ENCODE measurements at places on chromosomes 5 and 9.

DNA sequence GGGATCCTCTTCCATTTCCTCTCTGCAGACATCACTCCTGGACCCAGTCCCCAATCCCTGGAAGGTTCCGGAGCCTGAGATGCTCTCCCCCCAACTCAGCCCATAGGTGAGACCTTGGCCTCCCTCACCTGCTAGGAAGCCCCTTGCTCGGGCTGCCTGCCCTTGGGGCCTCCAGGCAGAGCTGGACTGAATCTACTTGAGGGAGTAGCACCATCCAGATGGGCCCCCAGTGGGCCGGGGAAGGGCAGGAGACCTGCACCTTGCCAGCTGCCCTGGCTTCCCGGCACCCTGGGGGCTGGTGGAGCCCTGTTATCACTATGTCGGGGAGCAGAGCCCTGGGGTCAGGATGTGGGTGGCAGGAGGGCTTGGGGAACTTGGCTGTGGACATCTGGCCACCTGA, 26.9 kb upstream of the TMEM250 start:
- DNase-seq: no peak

DNA sequence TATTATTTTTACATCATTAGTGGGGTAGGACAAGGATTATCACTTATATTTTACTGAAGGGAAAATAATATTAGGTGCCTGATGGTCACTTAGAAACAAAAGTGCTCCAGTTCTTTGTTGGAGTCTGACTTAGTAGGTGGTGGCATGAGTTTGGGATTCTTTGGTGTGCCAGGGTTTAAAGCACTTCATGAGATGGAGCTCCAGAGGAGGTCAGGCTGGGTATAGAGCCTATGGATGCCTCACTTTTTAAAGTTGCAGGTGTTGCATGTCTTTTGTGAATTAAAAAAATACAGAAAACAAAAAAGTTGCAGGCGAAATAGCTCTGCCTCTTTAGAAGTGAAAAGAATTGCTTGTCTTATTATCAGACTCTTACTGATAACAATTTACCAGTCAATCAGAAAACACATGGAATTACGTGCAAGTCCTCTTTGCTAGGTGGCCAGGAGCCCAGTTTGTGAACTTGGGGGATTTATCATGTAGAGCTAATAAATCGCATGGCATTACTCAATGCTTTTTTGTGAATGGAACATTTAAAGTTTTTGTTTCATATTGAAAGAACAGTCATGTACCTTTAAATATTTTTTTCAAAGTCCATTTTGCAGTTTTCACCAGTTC, 1.6 kb downstream of the ITK start:
- no peak for DNase-seq

DNA sequence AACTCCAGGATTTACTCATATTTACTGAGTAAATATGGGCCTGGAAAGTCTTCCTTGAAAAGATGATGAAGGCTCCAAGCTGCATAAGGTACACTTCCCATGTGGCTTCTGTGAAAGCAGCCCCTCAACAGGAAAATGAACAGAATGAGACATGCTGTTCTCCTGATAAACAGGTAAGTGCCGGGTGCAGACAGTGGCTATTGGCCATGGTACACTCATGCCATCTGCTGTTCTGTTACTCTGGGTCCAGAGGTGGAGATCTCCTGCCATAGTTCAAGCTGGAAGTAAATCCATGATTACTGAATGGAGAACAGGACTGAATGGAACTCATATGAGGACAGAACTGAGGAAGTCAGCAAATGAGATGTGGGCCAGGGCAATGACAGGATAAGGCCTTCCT, 103.6 kb downstream of the SLIT3 start:
- DNase-seq: no peak

GRCh38 chr5:87403409-87403808, 9.3 kb downstream of the CCNH start:
- no peak for DNase-seq

DNA sequence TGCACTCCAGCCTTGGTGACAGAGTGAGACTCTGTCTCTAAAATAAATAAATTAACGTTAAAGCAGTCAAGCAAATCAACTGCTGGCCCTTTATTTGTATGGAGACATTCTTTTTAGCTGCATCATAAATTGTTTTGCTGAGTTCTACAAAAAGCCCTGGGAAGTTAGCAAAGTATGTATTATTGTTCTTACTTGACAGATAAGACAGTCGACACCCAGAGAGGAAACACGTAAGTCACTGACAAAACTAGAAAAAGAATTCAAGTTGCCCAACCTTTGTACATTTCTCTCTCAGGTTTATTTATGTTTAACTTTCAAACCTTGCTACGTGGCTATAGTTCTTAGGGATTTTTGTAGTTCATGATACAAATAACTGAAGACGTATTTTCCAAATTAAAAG, 40.4 kb upstream of the MACIR start:
- DNase-seq: no peak

DNA sequence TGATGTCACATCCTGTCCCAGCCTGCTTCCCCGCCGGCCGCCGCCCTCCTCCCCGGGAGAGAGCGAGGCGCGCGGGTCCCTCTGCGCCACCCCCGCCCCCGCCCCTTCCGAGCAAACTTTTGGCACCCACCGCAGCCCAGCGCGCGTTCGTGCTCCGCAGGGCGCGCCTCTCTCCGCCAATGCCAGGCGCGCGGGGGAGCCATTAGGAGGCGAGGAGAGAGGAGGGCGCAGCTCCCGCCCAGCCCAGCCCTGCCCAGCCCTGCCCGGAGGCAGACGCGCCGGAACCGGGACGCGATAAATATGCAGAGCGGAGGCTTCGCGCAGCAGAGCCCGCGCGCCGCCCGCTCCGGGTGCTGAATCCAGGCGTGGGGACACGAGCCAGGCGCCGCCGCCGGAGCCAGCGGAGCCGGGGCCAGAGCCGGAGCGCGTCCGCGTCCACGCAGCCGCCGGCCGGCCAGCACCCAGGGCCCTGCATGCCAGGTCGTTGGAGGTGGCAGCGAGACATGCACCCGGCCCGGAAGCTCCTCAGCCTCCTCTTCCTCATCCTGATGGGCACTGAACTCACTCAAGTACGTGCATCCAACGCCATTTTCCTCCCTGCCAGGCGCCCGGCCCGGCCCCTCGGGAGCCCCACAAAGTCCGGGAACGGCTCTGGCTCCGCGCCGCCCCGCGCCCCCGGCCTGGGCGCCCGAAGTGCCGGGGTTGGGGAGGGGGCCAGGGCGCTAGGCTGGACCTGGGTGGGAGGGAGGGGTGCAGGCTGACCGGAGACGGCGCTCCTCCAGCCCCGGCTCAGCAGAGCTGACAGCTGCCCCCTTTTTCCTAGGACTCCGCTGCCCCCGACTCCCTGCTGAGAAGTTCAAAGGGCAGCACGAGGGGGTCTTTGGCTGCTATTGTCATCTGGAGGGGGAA, 12.0 kb upstream of the OLFM1 start:
- DNase-seq: no peak

DNA sequence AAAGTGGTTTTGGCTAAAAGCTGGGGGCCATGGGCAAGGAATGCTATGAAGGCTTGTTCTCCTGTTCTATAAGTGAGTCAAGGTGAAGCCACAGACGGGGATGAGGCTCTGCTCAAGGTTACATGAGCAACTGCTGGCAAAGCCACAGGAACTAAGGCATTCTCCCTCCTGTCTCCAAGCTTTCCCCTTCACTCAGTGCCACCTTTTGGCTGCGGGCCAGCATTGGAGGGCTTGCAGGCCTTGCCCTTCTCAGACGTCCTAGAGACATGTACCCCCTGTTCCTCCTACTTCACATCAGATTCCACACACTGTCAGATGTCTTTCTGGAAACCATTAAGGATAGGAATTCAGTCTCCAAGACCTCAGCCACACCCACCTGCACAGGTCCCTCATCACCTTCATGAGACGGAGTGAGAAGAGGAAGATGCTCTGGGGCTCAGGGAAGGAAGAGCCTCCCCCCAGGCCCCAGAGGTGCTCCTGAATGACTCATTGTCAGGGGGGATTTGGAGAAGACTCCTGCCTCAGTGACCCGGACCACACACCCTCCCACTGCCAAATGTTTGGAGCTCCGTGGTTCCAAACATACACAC, 20.5 kb upstream of the MEIKIN start:
- DNase-seq: no peak

- no peak for DNase-seq
Observed at GRCh38 chr5:136147632-136148031, 15.0 kb downstream of the SMAD5 start.

DNA sequence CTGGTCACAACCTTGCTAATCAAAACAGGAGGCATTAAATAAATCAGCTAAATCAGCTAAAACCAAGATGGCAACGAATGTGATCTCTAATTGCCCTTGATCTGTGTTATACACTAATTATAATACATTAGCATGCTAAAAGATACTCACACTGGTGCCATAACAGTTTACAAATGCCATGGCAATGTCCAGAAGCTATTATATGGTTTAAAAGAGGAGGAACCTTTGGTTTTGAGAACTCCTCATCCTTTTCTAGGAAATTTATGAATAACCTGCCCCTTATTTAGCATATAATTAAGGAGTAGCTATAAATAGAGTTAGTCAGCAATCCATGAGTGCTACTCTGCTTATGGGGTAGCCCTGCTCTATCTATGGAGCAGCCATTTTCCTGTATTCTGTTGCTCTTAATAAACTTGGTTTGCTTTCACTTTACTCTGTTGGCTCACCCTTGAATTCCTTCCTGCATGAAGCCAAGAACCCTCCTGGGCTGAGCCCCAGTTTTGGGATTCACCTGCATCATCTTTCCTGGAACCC, 18.7 kb upstream of the NNT start:
- no peak for DNase-seq

GRCh38 chr5:132298298-132299212, 4.4 kb downstream of the SLC22A4 start:
- no peak for DNase-seq

DNA sequence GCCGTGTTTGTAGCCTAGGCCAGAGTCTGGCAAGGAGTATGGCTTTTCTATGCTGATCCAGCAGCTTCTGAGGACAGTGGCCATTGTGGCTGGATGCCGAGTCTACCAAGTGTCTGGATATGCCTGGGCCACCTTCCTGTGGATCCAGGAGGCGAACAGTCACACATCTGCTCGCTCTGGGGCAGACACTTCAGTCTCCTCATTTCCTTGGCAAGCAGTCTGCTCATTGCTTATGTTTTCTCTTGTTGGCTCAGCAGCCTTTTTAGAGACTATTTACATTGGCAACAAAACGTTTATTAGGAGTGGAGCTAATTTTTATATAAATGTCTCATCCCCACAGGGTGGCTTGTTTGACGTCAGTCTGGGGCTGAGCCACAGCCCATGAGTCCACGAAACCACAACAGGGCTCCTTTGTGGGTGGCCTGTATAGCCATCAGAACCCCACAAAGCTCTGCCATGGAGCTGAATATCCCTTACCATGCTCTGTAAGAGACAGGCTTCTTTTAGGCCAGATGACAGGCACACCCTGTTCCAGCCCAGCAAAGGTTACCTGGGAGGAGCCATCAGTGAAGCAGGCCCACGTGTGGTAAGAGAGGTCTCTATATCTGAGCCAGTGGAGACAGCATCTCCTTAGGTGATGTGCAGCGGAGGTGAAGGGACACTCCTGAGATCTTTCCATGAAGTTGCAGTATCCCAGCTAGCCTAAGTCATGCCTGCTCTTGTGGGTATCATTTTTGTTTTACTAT, 221.7 kb downstream of the DIRAS2 start:
- DNase-seq: no peak

DNA sequence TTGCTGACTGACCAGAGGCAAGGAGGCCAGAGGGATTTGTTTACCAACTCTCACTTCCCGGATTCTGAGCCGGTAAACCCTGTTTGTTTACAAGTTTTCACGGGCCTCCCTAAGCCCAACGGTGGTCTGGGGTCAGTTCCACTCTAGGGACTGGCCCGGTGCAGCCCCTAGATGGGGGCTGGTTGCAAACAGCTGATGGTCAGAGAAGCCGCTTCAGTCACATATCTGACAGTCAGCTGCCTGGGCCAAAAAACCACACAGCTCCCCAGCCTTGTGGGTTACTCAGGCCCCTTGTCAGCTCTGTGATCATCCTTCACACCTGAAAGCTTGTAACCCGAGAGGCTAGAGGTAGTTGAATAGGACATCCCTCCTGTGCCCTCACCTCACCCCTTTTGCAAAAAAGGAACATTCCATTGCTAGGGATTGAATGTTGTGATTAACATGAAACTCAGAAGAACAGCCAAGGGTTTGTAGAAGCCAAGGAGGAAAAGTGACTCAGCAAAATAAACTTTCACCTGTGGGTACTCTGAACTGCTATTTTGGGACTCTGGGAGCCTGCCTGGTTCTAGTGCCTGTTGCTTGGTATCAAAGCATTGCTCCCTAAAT, 40.4 kb downstream of the SAR1B start:
- DNase-seq: no peak

- no peak for DNase-seq
Observed at GRCh38 chr5:139215107-139215975, 17.2 kb upstream of the SIL1 start.

DNA sequence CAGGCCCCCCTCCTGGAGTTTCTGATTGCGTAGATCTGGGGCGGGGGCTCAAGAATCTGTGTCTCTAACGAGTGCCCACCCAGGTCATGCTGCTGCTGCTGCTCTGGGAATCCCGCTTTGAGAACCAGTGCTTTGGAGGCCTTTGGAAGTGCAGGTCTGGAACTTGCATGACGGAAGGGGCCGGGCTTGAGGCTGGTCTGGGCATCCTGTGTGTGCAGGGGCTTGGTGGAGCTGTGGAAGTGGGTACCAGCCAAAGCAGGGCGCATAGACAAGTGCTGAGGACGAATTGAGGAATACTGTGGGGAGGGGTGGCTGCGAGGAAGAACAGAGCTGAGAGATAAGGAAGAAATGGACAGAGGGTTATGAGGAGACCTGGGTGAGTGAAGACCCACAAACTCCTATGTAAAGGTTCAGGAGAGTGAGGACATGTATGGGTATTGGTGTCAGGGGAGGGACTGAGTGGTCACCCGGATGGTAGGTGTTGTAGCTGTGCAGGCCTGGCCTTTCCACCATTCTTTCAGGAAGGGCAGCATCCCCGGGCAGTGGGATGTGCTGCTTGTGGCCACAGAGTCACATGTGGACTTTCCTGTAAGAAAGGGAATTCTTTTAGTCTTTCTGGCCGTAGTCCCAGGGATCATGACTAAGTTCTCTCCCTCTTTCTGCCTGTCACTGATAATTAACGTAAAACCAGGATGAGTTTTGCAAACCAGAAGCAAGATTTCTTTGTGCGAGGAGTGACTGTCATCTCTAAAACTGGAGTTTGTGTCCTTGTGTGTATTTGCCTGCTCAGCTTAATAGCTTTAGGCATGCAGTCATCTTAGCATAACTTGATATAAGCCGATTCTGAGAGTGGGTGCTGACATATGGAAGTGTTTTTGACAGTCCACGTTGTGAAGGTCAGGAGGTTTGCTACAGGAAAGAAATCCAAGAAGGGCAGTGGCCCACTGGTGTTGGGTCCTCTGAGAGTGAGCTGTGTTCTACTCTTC, 43.3 kb upstream of the TJP2 start:
- peak; percentile 65 for DNase-seq

DNA sequence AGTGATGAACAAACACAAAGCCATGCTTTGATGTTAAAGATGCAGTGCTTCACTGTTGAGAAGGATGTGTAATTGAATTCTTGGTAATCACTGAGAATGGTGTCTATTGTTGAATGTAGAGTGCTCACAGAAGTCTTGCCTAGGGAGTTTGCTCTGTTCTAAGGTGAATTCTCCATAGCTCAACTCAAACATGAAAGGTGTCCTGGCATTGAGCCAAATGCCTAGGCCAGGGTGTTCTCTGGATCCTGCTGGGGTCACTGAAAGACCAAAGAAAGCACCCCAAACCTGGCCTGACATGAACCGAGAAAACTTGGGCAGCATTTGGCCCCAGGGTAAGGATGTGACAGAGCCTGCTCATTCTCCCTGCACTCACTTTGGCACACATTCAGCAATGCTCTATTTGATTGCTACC, 217.3 kb downstream of the ARL15 start:
- no peak for DNase-seq

Data from skeletal muscle cell (primary cell).